Stimulated activated CD4-positive, alpha-beta T cell treated with anti-CD3 and anti-CD28 coated beads, Interleukin-15, amount 100 ng/mL, for 1 hour (primary cell): ENCODE measurements at places on chromosomes 3 and 15.

GRCh38 chr3:108293858-108294257 lies 2.5 kb upstream of the HHLA2 start:
- DNase-seq = no peak

- DNase-seq = no peak
Measured at GRCh38 chr3:141287326-141287725, 55.7 kb downstream of the PXYLP1 start.

DNA sequence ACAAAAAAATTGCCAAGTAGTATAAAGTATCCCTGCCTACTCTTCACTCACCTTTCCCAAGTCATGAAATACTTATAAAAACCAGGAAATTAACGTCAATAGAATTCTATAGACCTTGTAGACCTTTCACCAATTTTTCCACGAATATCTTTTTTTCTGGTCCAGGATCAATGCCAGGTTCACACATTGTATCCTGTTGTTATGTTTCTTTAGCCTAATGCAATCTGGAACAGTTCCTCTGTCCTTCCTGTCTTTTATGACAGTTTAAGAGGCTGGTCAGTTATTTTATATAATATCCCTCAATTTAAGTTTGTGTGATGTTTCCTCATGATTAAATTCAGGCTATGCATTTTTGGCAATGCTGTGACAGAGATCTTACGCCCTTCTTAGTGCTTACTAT lies 63.2 kb upstream of the MAGI1 start:
- no peak for DNase-seq

- no peak for DNase-seq
Measured at GRCh38 chr15:52870015-52870414, 79.9 kb upstream of the ONECUT1 start.

GRCh38 chr3:60890226-60890625 lies 361.0 kb downstream of the FHIT start:
- DNase-seq = no peak

- no peak for DNase-seq
Measured at GRCh38 chr15:92677999-92678398, 22.4 kb upstream of the FAM174B start.

DNA sequence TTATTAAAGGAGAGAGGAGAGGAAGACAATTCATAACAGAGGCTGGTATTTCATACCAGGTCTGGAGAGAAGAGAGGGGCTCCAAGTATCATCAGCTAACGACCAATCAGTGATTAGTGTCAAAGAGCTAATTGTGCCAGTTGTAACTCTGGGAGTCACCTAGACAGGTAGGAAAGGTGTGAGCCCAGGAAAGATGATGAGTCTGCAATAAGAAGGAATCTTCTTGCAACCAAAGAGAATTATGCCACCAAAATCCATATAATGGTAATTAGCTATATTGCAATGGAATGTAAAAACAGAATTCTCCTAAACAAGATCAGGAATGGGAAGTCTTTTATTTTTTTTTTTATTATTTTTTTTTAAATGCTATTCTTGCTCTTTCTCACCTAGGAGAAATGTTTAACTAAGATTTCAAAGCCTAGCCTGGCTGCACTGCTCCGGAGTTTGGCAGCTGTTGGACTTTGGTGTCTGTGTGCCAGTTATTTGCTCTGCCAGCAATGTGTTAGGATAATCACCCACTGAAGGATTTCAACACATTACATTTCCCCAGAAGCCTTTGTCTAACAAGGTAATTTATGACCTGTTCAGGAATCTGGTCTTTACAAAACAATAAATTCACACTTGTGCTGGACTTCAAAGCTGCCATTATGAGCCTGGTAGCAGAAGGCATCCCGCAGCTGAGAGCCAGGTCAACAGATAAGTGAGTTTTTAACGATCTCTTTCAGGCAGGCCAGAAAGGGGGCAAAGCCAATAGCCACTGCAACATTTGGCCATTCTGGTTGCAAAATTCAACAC lies 89.4 kb downstream of the FOXB1 start:
- no peak for DNase-seq

DNA sequence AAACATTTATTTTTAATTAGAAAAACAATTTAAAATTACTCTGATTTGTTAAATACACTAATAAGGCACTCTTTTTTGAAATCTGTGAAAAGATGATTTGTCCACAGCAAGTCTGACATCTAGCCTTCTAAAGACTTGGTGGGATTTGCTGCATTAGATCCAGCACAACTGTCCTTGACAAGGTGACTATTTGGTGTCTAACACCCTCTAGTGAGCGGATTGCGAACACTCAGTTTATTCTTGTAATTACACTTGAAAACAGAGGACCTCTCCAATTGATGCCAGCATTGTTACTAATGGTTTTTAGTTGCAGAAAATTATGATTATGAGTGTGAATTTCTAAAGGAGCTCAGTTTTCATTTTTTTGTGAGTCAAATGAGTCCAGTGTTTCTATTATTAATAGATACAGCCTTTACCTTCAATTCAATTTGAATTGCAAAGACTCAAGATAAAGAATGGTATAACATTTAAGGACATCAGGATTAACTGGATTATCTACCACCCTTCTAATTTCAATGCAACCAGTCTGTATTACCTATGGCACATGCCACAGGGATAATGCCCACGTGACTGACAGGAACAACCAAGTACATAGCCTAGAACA lies 29.7 kb upstream of the STRIT1 start:
- DNase-seq = no peak

- peak; percentile 10 for DNase-seq
Measured at GRCh38 chr15:68843425-68844311, 23.0 kb upstream of the ANP32A start.

GRCh38 chr15:68210821-68211655 lies 5.9 kb upstream of the CALML4 start:
- peak; percentile 49 for DNase-seq

DNA sequence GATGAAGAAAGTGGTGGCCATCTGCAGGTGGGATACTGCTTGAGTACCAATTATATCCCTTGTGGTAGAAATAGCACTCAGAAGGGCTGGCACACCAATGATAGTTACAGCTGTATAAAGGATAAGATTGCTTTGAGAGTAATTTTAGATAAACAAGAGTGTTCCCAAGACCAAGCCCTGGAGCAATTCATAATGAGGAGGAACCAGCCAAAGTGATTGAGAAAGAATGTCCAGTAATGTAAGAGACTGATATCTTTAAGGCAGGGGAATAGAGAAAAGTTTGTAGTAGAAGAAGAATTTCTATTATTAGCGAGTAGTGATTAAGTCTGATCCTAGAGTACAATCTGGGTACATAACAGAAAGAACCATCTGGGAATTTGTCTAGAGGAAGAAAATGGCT lies 945.1 kb downstream of the OTOL1 start:
- DNase-seq = no peak

DNA sequence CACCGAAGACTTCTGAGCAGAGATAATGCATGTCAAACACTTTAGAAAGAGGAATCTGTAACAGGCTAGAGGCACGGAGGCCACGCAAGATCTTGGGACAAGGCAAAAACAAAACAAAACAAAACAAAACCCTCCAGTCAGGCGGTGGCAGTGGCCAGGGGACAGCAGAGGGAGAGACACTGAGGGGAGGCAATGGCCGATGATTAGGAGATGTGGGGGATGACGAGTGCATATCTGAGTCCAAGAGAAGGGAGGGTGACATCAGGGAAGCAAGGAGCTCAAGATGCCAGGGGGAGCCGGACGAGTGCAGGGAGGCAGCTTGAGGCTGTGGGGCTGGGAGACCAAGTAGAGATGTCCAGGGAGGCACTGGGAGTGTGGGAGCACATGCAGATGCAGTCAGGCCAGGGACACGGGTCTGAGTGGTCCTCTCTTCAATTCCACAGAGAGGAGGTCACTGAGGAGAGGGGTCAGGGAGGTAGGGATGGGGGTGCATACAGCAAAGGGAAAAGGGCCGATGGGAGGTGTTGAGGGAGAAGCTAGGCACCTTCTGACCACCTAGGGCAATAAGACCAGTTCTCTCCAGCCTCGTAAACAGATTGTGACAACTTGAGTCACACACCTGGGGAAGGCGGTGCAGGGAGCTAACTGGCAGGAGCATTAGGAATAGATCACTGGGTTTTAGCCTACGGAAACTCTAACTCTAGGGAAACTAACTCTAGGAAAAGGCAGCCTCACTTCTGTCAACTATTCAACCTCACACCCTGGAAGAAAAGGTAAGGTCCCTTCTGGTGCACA lies 29.6 kb downstream of the SLCO2A1 start:
- DNase-seq = no peak

GRCh38 chr3:127224118-127224517 lies 31.2 kb downstream of the PRR23E start:
- no peak for DNase-seq

DNA sequence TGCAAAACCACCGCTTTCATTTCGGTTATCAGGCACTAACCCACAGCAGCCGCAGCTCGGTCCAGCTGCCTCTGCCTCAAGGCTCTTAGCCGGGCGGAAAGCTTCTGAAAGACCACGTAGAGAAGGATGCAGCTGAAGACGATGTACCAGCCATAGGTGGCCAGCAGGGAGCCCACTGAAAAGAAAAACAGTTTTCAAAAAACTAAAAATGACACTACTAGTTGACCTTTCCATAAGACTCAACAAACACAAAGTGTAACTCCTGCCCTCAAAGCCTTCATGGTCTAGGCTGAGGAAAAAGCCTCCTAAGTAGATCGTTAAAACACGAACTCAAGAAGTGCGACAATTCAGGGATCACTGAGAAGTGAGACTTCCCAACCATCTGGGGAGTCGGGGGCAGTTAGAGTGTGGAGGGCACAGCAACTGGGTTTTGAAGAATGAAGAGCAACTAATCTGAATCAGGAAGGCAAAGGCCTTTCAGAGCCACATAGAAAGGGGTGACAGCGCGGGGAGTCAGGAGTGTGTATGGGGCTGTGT lies 716 bp downstream of the SELENOS start:
- no peak for DNase-seq

GRCh38 chr3:69881756-69882428 lies 117.6 kb upstream of the SAMMSON start:
- DNase-seq = no peak

DNA sequence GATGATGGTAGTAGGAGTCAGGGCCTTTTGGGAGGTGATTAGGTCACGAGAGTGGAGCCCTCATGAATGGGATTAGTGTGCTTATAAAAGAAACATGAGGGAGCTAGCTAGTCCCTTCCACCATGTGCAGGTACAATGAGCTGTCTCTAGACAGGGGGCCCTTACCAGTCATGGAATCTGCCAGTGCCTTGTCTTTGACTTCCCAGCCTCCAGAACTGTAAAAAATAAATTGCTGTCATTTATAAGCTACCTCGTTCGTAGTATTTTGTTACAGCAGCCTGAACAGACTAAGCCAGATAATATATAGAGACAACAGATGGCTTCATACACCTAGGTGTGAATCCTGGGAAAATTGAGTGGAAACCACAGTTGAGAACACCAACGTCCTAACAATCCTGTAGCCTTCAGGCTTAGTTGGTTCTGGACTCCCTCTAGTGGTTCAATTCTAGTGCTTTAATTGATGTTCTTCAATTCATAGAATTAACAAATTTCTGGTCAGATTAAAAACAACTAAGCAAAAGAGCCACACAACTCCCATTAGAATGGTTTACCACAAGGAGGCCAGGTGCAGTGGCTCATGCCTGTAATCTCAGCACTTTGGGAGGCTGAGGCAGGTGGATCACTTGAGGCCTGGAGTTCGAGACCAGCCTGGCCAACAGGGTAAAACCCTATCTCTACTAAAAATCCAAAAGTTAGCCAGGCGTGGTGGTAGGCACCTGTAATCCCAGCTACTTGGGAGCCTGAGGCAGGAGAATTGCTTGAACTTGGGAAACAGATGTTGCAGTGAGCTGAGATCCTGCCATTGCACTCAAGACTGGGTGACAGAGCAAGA lies 21.3 kb upstream of the GATM start:
- no peak for DNase-seq

GRCh38 chr3:171813897-171814460 lies 3.7 kb upstream of the PLD1 start:
- DNase-seq = no peak

DNA sequence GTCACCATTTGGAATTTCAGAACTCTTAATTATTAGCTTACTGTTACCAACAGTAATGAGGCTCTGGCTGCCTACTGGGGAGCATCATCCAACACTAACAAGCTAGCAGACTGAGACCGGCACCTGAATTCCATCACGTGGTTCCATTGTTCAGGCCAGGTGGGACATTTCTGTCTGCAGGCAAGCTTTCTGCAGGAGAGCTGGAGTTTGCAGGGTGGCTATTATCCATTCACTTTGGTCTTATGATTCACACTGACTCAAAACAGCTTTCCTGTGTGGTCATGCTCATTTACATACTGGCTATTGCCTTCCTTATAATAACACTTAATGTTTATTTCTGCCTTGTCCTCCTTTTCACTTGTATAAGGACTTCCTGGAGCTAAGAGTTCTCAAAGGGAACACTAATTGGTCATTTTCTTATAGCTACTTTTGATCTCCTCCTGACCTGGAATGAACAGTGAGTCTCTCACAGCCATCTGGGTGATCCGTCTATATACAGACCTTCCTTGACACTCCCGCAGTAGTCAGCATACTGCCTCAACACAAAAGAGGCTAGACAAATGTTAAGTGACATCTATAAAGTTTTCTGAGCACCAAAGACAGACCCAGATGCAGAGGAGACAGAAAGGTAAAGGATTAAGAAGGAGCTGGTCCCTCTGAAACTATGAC lies 695.4 kb downstream of the FHIT start:
- no peak for DNase-seq

DNA sequence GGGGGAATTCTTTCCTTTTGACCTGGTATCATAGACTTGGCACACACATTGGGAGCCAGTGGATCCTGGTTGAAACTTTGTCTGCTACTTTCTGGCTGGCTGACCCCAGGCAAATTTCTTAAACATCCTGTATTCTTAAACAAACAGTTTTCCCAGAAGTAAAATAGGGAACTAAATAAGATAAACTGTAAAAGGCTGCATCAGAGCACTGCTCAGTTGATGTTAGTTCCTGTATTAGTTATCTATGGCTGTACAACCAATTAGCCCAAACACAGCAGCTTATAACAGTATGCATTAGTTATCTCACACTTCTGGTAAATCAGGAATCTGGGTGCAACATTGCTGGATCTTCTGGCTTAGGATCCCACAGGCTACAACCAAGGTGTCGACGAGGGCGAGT lies 73.1 kb upstream of the SLCO3A1 start:
- DNase-seq = no peak

- no peak for DNase-seq
Measured at GRCh38 chr3:168952551-168952950, 711.0 kb downstream of the MECOM start.

DNA sequence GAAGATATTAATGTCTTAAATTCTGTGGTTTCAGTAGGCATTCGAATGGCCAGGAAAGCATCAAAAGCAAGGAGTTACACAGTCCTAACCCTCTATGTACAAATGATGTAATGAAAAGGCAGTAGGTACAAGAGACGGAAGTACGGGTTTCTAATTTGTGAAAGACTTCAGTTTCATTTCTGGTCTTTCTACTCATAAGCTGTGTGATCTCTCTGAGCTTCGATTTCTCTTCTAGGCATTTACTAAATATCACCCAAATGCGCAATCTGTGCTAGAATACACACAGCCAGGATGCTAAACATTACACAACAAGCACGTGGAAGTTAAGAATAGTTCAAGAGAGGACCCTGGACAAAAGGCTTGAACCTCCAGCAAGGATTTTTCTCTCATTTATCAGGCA lies 17.9 kb upstream of the STIMATE start:
- no peak for DNase-seq
